ENCODE measurements at places on chromosomes 13 and 19.

GRCh38 chr13:23697772-23698313 lies 127.6 kb downstream of the TNFRSF19 start:
- DNase-seq, result no peak

DNA sequence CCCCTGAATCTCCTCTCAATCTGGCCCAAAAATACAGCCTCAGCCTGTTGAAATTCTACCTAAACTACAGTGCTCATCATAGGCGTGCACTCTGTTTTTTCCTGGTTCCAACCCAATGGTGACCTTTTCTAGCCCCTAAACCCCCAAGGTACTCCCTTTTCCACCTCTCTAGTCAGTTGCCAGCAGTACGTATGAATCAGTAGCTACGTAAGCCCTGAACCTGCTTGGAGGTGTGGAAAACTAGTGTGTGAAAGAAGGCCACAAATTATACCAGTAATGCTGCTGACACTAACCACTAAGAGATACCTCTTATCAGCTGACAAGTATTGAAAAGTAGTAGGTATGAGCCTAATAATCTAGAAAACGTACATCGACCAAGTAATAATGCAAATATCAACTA lies 60.9 kb downstream of the FOXO1 start:
- no peak for DNase-seq

DNA sequence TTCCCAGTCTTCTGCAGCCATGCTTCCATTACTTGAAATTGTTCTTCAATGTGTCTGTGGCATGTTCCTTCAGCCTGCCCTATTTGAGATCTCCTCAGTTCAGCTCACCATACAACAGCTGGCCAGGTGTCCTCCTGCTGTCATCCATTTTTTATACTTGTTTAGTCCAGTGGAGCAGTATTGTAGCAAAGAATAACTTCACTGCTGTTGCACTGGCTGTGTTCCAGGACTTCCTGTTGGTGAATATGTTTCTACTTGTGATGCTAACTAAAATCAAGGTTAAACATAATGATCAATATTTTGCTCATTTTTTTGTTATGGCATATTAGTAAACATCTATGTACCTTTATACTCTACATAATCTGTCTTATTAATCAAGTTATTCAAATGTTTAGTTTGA lies 1394.1 kb downstream of the PCDH9 start:
- DNase-seq, result no peak

DNA sequence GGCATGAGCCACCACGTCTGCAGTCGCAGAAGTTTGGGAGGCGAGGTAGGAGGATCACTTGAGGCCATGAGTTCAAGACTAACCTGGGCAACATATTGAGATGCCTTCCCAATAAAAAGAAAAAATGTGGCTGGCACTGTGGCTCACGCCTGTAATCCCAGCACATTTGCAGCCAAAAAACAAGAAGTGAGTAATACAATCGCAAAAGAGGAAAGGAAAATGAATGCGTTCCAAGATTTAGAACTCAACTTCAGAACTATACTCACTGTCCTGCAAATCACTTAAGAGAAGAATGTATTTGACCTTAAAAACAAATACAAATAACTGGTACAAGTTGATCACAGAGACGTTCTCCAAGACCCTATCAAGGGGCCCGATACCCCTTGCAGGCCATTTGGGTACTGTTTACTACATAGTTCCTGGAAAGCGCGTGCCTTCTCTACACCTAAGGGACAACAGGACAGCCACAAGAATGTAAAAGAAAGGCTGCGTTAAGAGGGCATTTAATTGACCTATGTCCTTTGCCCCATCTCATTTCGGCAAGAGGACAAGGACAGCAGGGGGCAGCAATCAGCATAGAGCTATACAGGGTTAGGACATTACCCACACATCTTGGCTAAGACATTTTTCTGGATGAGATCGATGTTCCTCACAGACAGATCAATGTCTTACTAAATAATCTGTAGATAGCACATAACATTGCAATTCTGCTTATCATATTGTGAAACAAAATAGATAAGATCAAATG lies 41.3 kb downstream of the FLT3 start:
- DNase-seq, result no peak

GRCh38 chr13:23722726-23723453 lies 152.7 kb downstream of the TNFRSF19 start:
- DNase-seq, result no peak

DNA sequence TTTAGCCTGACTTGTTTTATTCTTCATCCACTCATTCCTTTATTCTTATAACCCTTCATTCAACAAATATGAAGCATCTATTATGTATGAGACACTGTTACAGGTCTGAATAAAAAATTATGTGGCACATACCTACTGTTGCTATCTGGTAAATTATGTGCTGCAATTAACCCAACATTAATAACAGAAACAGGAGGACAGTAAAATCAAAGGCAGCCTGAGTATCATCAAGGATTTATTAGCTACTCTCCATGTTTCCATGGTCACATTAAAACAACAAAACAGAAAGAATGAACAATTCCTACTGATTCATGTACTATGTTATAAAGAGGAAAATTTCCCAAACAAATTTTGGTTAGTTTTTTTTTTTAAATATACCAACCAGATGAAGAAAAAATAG lies 43.9 kb downstream of the RAP2A start:
- DNase-seq, result no peak

DNA sequence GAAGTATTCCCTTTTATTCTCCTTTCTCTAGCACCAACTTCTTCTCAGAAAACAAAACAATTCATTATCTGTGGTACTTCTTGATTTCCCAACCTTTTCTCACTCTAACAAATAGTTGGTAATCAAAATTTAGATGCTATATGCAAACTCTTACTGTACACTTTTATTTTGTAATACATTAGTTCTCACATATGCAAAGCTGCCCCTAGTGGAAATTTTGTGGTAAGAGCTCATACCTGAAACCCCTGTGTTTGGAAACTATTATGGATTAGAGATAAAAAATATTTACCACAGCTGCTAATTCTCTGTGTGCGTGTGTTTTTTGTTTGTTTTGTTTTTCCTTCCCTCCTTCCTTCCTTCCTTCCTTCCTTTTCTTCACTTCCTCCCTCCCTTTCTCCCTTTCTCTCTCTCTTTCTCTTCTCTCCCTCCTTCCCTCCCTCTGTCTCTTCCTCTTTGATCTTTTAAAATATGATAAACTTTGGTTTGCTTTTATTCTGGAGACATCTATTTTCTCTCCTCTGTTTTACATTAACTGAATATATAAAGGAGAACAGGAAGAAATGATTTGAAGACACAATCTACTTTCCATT lies 537.4 kb downstream of the SLITRK6 start:
- DNase-seq, result no peak

GRCh38 chr13:32126756-32127155 lies 95.2 kb downstream of the FRY start:
- no peak for DNase-seq

GRCh38 chr13:49571299-49572240 lies 13.8 kb downstream of the RCBTB1 start:
- DNase-seq, result no peak

Measured in NCI-H2081 treated with DMSO at 0.1 percent for 48 hours (cell line).